Tibial nerve (tissue), 4 donors: ENCODE measurements at places on chromosomes 2 and 18. TPM values are rescaled to one million over a fixed set of nuclear protein-coding genes. Genes with fewer than 3 reads are reported as not detected.

DNA sequence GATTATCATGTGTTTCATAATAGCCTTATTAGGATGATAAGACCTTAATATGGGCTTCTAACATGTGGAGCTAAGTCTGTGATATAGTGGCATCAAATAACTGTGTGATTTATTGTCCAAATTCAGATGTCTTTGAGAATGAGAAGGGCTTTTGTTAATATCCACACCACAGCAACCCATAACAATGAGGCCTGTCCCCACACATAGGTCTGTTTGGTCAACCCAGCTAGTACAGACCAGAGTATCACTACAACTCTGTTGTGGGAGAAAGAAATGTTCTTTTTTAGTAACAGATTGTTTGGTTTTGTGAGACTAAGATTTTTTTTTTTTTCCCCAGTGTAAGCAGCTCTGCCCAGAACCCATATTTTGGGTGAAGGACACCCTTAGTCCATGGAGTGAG is 439.2 kb downstream of the PIK3C3 start:
- no peak for DNase-seq

- DNase-seq = no peak
Measured at GRCh38 chr2:88654714-88655113, 27.4 kb upstream of the EIF2AK3 start.

DNA sequence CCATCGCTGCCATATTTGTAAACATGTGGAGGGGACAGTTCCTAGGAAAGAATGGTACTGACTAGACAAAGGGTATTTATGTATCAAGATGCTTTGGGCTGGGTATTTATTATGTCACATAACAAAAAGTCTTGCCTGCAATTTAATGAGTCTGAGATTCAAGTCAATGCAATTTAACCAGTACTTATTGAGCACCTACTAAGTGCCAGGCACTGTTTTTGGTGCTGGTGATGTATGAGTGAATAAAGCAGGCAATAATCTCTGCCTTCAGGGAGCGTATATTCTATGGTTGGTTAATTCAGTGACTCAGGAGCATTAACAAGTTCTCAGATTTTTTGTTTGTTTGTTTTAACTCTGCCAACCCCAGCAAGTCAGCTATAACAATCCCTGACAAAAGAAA is 24.6 kb upstream of the ACVR1 start:
- DNase-seq = no peak

DNA sequence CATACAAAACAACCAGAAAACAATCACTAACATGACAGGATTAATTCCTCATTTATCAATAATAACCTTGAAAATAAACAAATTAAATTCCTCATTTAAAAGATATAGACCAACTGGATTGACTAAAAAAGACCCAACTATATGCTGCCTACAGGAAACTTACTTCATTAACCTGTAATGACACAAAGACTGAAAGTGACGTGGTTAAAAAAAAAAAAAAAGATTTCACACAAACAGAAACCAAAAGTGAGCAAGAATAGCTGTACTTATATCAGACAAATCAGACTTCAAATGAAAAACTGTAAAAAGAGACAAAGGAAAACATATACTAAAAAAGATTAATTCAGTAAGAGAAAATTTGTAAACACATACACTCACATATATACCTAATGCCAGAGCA is 201.2 kb downstream of the CCDC178 start:
- no peak for DNase-seq

GRCh38 chr2:25567406-25567805 is 106.0 kb downstream of the DTNB start:
- peak; percentile 27 for DNase-seq

DNA sequence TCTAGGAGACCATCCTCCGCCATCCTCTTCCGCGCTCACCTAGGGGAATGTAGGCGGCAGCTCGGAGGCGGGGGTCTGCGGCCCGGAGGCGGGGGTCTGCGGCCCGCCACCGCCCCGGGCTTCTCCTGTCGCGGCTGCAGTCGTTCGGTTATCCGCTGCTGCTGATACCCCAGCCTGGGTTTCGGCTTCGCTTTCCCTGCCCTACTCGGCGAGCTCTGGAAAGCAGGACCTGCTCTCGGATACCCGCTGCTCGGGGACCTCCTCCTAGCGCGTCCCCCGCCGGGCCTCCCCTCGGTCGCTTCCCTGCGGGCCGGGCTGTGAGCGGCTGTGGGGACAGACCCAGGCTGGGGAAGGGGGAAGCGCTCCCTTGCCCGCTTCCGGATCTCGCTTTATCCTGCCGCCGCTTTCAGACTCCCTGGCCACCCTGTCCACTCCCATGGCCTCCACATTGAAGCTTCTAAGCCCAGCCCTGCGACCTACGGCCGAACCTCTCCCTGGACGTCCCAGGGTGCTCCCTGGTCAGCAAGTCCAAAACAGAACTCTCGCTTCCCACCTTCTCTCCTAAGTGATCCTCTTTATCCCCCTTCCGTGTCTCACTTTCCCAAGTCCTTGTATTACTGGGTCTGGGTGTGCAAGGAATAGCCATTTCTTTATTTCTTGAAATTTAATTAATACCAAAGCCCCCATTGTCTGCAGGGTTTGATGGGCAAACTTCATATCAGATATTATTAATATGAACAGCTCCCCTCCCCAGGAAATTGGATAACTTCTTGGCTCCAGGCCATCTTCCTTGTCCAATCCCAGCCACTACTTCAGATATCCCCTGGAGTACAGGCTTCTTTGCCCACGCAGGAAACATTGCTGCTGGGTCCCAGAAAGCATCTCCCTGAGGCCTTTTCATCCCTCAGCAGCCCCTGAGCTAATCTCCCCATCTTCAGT is 769 bp downstream of the FKBP1B start:
- DNase-seq = no peak

DNA sequence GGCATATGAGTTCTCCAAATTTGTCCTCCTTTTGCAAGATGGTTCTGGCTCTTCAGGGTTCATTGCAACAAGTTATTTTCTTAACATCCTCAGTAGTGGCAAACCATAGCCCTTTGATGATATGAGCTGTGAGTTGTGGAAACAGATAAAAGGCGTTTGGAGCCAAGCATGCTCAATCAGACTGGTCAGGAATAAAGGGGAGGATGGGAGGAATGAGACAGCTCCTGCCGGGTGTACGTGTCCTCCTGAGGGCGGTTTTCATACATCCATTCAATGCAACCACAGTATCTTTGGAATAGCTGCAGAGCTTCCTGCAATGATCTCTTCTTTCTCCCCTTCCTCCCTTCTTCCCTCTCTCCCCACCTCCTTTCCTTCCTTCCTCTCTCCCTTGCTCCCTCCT is 245.8 kb downstream of the GLI2 start:
- no peak for DNase-seq

DNA sequence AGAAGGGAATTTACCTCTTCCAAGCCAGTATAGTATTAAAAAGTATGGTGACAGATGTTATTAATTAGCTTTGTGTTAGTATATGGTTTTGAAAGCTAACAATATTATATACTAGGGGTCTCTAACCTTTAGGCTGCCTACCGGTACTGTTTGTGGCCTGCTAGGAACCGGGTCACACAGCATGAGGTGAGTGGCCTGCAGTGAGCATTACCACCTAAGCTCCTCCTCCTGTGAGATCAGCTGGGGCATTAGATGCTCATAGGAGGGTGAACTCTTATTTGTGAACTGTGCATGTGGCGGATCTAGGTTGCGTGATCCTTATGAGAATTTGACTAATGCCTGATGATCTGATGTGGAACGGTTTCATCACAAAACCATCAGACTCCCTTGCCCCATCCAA is 583.4 kb upstream of the CDH2 start:
- no peak for DNase-seq

DNA sequence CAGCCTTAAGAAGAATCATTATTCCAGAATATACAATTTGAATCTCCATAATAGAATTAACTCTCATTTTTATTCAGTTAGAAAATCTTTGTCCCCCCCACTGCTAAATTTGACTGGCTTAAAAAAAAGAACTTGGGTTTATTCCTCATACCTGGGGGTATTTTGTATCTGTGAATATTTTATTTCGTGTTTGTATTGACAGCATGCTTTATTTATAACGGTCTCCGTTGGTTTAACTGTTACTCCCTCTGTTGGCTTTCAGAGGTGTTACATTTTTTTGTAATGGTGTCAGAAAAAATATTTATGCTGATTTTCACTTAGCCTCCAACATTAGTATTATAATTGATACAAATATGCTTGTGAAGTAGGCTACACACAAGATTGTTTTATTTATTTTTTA is 109.1 kb downstream of the HAUS1 start:
- no peak for DNase-seq

GRCh38 chr2:223465793-223466192 is 136.4 kb downstream of the SCG2 start:
- DNase-seq = peak; percentile 92

GRCh38 chr18:1252936-1253335 is 348.3 kb downstream of the ADCYAP1 start:
- DNase-seq = no peak

GRCh38 chr2:111071600-111072171 is 49.0 kb upstream of the BCL2L11 start:
- DNase-seq = no peak

- DNase-seq = no peak
Measured at GRCh38 chr2:45769854-45770576, 118.5 kb downstream of the PRKCE start.

DNA sequence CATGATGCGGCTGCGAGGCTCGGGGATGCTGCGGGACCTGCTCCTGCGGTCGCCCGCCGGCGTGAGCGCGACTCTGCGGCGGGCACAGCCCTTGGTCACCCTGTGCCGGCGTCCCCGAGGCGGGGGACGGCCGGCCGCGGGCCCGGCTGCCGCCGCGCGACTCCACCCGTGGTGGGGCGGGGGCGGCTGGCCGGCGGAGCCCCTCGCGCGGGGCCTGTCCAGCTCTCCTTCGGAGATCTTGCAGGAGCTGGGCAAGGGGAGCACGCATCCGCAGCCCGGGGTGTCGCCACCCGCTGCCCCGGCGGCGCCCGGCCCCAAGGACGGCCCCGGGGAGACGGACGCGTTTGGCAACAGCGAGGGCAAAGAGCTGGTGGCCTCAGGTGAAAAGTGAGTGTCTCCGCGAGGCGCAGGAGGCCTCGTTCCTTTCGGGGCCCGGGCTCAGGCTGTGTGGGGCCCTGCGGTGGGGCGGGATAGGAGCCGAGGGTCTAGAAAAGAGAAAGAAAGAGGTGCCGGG is 520 bp downstream of the GLS start:
- no peak for DNase-seq

DNA sequence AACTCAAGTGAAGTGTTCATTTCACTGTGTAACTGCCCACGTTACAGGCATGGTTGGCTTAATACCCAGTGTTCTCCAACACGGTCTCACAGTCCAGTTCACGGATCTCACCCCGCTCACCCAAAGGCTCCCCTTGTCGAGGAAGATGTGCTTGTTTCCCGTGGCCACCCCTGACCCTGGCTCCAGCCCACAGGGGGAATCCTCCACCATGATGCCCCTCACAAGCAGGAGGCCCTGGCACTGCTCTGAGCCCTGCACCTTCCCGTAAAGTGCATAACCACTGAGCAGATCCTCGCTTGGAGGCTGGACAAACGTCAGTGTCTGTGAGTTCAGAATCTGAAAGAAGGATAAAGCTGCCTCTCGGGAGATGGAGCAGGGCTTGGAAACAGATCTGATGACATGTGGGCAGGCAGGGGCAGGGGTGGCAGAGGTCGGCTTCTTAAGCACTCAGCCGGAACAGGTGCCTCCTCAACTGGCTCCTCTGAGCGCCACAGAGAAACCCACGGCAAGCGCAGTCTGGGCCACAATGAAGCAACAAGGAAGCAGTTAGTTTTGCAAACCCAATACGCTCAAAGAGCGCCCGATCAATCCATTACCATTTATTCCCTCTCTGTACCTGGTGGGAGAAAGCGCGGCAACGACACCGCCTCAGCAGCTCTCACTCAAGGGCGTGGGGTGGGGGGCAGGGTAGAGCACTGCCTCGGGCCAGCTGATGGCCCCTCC is 17.6 kb downstream of the HDAC4 start:
- DNase-seq = no peak

DNA sequence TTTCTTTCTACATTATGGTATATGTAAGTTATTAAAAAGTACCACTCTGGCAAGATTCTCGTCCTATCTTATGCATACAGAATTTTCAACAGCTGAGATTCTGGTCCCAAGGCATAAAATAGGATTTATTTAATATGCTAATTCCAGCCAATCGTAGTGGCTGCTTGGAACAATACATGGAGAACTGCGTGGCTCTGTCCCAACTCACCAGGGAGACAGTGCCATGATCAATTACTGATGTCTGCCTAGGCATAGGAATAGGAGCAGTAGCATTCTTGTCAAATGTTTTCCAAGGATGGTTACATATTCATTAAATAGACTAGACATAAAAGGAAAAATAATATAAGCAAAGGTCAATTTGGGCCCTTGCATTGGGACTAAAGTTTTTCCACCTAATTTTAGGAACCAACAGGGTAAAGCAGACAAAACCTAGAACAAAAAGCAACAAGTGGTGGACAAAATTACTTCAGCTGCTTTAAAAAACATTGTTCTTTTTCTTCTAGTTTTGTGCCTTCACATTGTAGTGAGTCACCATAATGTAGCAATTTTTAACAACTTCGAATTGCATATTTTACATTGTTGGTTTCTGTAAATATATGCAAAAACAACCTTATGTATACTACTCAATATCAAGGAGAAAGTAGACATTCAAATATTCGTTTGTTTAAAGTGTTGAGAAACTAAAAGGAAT is 232.8 kb upstream of the ATP5MC3 start:
- DNase-seq = no peak

- DNase-seq = no peak
Measured at GRCh38 chr2:151032741-151033191, 228.9 kb downstream of the RBM43 start.

DNA sequence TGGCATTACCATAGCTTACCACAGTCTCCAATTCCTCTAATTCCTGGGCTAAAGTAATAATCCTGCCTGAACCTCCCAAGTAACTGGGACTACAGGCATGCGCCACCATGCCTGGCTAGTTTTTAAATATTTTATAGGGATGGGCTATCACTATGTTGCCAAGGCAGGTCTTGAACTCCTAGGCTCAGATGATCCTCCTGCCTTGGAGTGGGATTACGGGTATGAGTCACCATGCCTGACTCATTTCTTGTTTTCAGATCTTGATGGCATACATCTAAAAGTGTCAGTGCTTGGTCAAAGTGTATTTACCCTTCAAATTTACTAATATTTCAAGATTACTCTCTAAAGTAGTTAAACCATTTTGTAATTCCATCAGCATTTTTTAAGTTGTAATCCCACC is 9.4 kb upstream of the SOCS6 start:
- DNase-seq = no peak

Gene DSC3
- 5.1 TPM for total RNA-seq

Gene FIGN
- 12.3 TPM for total RNA-seq

Gene PTGR3
- 21.3 TPM for total RNA-seq

Gene ATL2
- total RNA-seq = 108 TPM

Gene KANSL3
- total RNA-seq = 55.7 TPM

Gene CDH20
- total RNA-seq = not detected

Gene FSIP2
- 0.84 TPM for total RNA-seq
